ENCODE measurements at places on chromosomes 16 and 17.

DNA sequence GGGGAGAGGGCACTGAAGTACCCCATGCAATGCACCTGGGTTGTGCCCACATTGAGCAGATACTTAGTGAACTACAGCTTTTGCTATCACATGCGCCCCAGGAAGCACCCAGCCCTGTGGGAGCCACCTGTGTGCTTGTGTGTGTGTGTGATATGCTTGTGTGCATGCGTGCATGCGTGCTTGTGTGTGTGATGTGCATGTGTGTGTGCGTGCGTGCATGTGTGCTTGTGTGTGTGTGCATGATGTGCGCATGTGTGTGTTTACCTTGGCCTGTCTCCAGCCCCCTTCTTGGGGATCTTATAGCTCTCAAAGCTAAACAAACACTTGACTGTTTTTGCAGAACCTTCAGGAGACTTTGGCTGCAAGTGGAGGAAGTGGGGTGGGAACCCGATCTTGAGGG is 841 bp downstream of the C16orf89 start:
- H3K4me1 ChIP-seq: peaks cover 6% of the 10 kb centered on the region
- peaks cover 2% of the 10 kb centered on the region for H3K27me3 ChIP-seq
- H3K36me3 ChIP-seq: no peaks in the 10 kb centered on the region
- DNase-seq: no peak

DNA sequence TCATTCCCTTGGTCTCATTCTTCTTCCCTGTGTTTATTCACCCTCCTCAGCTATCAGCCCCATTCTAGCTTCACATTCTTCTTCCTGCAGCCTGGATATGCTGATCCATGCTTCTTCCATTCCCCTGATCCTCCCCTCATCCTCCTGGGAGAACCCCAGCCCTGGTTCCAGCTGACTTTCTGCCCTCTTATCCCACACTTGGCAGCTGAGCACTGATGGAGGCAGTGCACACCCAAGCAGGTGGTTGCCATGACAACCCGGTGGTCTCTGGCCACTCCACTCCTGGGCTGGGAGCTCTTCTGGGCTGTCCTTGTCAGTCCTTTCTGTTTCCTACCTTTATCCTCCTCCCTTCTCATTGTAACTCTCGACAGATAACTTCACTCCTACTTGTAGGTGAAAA is 16.7 kb upstream of the TUBG2 start:
- peaks cover 23% of the 10 kb centered on the region for H3K27me3 ChIP-seq
- H3K27ac ChIP-seq: no peak overlapping the region
- no peak for DNase-seq
- no peak overlapping the region for H3K4me3 ChIP-seq
- no peaks in the 10 kb centered on the region for H3K36me3 ChIP-seq

- H3K27me3 ChIP-seq: no peaks in the 10 kb centered on the region
- peak overlapping the region; percentile 91 for H3K4me3 ChIP-seq
- peak overlapping the region; percentile 99 for H3K27ac ChIP-seq
- H3K36me3 ChIP-seq: peaks cover 50% of the 10 kb centered on the region
These were observed 885 bp downstream of the ZNF207 start for GRCh38 chr17:32350666-32351418.

GRCh38 chr17:66996926-66997325 is 32.4 kb downstream of the CACNG4 start:
- H3K4me3 ChIP-seq: no peak overlapping the region
- H3K27me3 ChIP-seq: peaks cover under 1% of the 10 kb centered on the region
- no peaks in the 10 kb centered on the region for H3K4me1 ChIP-seq
- no peaks in the 10 kb centered on the region for H3K36me3 ChIP-seq
- no peak overlapping the region for H3K27ac ChIP-seq

GRCh38 chr16:22123146-22123545 is 30.8 kb downstream of the VWA3A start:
- H3K27ac ChIP-seq: no peak overlapping the region
- no peak for DNase-seq
- no peak overlapping the region for H3K4me3 ChIP-seq
- H3K4me1 ChIP-seq: no peaks in the 10 kb centered on the region
- no peaks in the 10 kb centered on the region for H3K36me3 ChIP-seq
- H3K27me3 ChIP-seq: no peaks in the 10 kb centered on the region

DNA sequence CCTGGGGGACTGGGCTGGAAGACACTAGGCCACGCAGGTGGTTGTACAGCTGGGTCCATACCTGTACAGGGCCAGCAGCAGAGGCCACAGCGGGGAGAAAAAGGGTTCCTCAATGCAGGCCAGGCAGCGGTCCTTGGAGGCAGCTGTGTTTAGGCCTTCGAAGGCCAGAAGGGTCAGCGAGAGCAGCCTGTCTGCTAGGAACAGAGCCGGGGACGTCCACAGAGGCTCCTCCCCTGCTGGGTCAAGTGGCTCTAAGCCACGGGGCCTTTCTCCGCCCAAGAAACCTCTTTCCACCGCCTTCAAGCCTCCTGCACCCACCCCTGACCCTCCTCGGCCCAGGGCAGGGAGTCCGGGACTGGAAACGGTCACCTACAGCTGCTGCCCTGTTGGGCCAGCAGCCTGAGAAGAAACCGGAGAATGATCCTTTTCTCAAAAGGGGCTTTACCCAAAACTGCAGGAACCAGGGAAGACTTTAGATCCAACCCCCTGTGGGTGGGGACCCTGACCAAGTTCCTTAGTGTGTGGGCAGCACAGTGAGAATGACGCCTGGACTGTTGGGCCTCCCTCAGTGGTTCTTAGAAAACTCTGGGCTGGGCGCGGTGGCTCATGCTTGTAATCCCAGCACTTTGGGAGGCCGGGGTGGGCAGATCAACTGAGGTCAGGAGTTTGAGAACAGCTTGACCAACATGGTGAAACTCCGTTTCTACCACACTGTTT is 8.4 kb upstream of the SPATA2L start:
- peaks cover 6% of the 10 kb centered on the region for H3K4me1 ChIP-seq
- no peak for DNase-seq
- H3K27me3 ChIP-seq: no peaks in the 10 kb centered on the region
- peaks cover 3% of the 10 kb centered on the region for H3K36me3 ChIP-seq

GRCh38 chr16:87850009-87851006 is 19.0 kb downstream of the SLC7A5 start:
- H3K27me3 ChIP-seq: no peaks in the 10 kb centered on the region
- H3K36me3 ChIP-seq: peaks cover 17% of the 10 kb centered on the region
- peaks cover 10% of the 10 kb centered on the region for H3K4me1 ChIP-seq
- H3K4me3 ChIP-seq: no peak overlapping the region
- peak; percentile 84 for DNase-seq

DNA sequence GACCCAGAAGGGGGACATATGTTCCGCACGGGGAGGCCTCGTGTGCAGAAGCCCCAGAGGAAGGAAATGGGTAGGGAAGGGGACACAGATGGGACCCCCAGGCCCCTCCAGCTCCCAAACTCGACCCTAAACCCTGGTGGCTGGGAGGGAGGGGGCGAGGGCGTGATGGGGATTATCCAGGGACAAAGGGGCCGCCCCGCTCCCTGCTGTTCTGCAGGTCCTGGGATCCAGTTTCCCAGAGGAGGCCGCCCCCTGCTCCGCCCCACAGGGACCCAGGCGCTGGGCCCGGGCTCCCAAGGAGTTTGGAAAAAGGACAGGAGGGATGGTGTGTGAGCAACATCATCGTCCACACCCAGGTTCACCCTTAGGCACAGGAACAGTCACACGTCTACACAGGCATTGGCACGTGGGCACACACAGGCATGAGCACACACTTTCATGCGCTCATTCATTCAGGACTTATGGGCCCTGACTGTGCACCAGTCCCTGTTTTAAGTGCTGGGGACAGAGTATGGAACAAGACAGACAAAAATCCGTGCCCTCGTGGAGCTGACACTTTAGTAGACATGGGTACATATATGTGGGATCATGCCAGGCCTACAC is 12.8 kb upstream of the FBXL19 start:
- peaks cover 6% of the 10 kb centered on the region for H3K4me1 ChIP-seq
- H3K27ac ChIP-seq: no peak overlapping the region
- no peak for DNase-seq

DNA sequence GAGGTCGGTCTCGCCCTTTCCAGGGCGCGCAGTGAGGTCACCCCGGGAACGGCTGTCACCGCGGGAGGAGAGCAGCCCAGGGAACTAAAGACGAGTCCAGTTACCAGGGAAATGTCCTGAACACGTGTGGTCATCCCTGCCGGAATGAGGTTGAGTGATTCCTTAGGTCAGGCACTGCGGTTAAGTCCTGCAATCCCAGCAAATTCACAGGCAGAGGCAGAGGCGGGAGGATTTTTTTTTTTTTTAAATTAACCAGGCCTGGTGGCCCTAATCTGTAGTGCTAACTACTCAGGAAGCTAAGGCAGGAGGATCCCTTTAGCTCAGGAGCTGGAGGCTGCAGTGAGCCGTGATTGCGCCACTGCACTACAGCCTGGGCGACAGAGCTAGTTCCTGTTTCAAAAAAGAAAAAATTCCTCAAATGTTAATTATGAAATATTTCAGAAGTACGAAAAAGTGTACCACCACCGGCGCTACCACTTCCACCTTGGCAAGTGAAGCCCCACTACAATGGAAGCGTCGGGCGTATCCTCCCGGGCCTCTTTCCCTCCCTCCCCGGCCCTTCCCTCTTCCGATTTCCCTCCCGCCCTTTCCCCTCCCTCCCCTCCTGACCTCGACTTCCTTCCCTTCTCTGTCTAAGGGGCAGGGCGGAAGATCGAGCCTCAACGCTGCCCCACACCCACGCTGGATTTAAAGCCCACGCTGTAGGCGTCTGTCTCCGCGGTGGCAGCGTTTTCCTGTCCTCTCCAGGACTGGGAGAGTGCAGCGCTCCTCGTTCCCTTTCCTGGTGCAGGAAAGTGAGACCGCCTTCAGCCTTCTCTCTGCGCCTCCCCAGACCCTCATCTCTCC is 27.3 kb downstream of the SLFN11 start:
- H3K27ac ChIP-seq: peak overlapping the region; percentile 61
- peaks cover 48% of the 10 kb centered on the region for H3K27me3 ChIP-seq
- peaks cover 40% of the 10 kb centered on the region for H3K4me1 ChIP-seq
- peaks cover 33% of the 10 kb centered on the region for H3K36me3 ChIP-seq
- DNase-seq: peak; percentile 68
- peak overlapping the region; percentile 91 for H3K4me3 ChIP-seq

- peaks cover 5% of the 10 kb centered on the region for H3K4me1 ChIP-seq
- no peak overlapping the region for H3K4me3 ChIP-seq
- H3K36me3 ChIP-seq: peaks cover 30% of the 10 kb centered on the region
- DNase-seq: no peak
- no peaks in the 10 kb centered on the region for H3K27me3 ChIP-seq
- no peak overlapping the region for H3K27ac ChIP-seq
These were observed 14.2 kb downstream of the KIF1C start for GRCh38 chr17:5011928-5012327.

Measured in activated naive CD8-positive, alpha-beta T cell treated with anti-CD3 and anti-CD28 coated beads, Interleukin-2, amount 10 ng/mL, durations not matched to agents 7 days and 5 days (primary cell).